ENCODE measurements at places on chromosomes 3 and 15.

- no peak overlapping the region for H3K27ac ChIP-seq
- no peaks in the 10 kb centered on the region for H3K4me1 ChIP-seq
Observed at GRCh38 chr3:46454209-46454595, 10.5 kb downstream of the LTF start.

GRCh38 chr3:145197821-145198220 lies 963.2 kb downstream of the PLOD2 start:
- no peaks in the 10 kb centered on the region for H3K27me3 ChIP-seq
- H3K4me3 ChIP-seq, result no peak overlapping the region
- DNase-seq, result no peak
- H3K27ac ChIP-seq, result no peak overlapping the region

DNA sequence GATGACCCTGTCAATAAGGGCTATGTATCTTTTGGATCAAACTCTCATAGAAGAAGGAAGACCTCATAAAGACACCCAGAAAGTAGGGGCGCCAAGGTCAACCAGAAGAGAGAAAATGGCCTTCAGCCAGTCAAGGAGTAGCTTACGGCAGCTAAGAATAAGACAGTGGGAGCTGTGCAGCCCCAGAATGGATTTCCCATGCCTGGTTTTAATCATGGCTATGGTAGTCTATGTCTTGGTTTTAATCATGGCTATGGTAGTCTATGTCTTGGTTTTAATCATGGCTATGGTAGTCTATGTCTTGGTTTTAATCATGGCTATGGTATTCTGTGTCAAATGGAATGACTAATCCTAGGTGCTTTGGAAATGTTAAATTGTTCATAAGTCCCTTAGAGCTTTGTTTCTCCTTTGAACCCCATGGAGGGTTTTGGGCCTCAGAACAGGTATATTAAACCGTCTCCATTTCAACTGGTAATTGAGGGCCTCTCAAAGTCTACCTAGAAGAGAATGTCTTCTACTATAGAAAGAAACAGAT lies 742.0 kb upstream of the CFAP20DC start:
- peaks cover 2% of the 10 kb centered on the region for H3K4me1 ChIP-seq
- no peak overlapping the region for H3K4me3 ChIP-seq
- no peak for DNase-seq
- no peaks in the 10 kb centered on the region for H3K36me3 ChIP-seq
- H3K27ac ChIP-seq, result no peak overlapping the region

DNA sequence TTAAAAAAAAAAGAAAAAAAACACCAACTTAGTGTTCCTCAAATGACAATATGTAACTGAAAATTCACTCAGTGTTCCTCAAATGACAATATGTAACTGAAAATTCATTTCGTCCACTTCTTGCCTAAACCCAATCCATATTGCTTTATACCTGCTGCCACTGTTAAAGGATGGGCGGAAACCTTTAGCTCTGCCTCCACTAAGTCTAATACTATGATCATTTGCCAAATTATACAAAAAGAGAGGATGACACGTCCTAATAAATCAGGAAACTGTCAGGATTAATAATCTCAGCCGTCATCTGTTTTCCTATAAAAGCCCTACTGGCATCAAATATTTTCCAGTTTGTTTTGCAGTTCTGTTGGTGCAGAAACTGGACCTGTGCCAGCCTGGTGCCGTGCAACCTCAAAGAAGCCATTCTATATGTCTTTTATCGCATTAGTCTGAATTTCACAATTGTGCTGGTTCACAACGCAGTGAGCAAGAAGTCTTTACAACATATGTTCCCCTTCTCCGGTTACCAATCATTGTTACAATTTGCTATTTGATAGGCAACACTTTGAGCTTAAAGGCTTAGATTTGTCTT lies 160.4 kb upstream of the KCNH8 start:
- peak; percentile 9 for DNase-seq
- no peaks in the 10 kb centered on the region for H3K27me3 ChIP-seq
- H3K36me3 ChIP-seq, result no peaks in the 10 kb centered on the region
- H3K4me3 ChIP-seq, result no peak overlapping the region
- H3K4me1 ChIP-seq, result no peaks in the 10 kb centered on the region
- H3K27ac ChIP-seq, result no peak overlapping the region

- no peaks in the 10 kb centered on the region for H3K36me3 ChIP-seq
- H3K4me3 ChIP-seq, result no peak overlapping the region
- DNase-seq, result no peak
- no peak overlapping the region for H3K27ac ChIP-seq
Observed at GRCh38 chr3:65575376-65575840, 463.3 kb downstream of the MAGI1 start.

GRCh38 chr3:37853691-37854413 lies 7.8 kb upstream of the CTDSPL start:
- H3K27ac ChIP-seq, result no peak overlapping the region
- H3K4me1 ChIP-seq, result no peaks in the 10 kb centered on the region
- H3K4me3 ChIP-seq, result no peak overlapping the region
- no peak for DNase-seq
- no peaks in the 10 kb centered on the region for H3K27me3 ChIP-seq

DNA sequence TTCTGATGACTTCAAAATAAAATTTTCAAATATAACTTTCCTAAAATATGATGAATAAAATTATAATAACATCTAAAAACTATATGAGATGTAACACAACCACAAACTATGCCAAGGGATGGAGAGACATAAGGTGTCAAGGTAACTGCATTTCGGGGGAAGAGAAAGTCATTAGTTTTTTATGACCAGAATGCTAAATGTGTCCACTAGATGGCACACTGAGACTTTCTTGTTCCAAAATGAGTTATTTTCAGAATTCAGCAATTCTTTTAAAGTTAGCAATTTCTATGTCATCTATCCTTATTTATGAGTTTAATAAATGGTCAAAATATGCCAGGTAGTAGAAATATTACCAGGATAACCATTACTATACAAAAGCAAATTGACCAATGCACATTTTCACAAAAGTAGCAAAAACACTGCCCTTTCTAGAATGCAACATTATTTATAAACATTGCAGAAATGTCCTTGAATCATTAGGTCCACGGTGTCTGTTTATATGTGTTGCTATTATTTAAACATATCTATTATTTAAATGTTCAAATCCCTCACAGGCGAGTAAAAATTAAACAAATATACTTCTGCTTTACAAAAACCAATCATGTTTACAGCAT lies 374.2 kb downstream of the PLCL2 start:
- DNase-seq, result peak; percentile 76
- no peaks in the 10 kb centered on the region for H3K27me3 ChIP-seq
- H3K4me1 ChIP-seq, result no peaks in the 10 kb centered on the region
- no peaks in the 10 kb centered on the region for H3K36me3 ChIP-seq
- no peak overlapping the region for H3K27ac ChIP-seq
- H3K4me3 ChIP-seq, result no peak overlapping the region

GRCh38 chr3:67535006-67535405 lies 119.4 kb downstream of the SUCLG2 start:
- no peak overlapping the region for H3K27ac ChIP-seq
- no peaks in the 10 kb centered on the region for H3K4me1 ChIP-seq
- no peaks in the 10 kb centered on the region for H3K27me3 ChIP-seq

GRCh38 chr3:112667599-112667998 lies 26.7 kb upstream of the CCDC80 start:
- no peak overlapping the region for H3K27ac ChIP-seq
- H3K36me3 ChIP-seq, result no peaks in the 10 kb centered on the region
- H3K27me3 ChIP-seq, result no peaks in the 10 kb centered on the region
- H3K4me3 ChIP-seq, result no peak overlapping the region
- no peak for DNase-seq

DNA sequence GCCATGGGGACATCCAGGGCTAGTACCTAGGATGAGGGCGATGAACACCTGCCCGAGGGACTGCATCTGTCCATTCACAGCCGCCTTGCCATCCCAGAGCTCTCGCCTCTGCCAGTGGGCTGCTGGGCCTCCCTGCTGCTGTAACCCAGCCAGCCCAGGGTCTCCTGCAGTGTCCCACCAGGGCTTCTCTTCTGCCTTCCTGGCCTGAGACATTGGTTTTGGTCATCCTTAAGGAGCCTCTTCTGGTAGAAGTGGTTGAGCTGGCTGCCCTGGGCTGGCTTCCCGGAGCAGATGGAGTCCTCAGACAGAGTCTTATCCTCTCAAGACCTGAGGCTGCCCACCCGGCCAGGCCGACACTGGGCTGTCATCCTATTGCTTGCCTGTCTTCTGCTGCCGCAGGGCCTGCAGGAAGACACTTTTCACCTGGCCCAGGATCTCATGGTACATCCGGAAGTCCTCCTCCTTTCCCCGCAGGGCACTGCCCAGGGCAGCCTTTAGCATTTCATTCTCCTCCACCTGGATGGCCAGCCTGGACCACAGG lies 6.1 kb upstream of the HHATL start:
- peaks cover 4% of the 10 kb centered on the region for H3K27me3 ChIP-seq
- no peaks in the 10 kb centered on the region for H3K4me1 ChIP-seq
- no peak overlapping the region for H3K4me3 ChIP-seq

- no peak for DNase-seq
- H3K27me3 ChIP-seq, result no peaks in the 10 kb centered on the region
- no peaks in the 10 kb centered on the region for H3K36me3 ChIP-seq
- no peak overlapping the region for H3K27ac ChIP-seq
- H3K4me1 ChIP-seq, result no peaks in the 10 kb centered on the region
- H3K4me3 ChIP-seq, result no peak overlapping the region
Observed at GRCh38 chr3:55158345-55158744, 230.5 kb upstream of the LRTM1 start.

- no peaks in the 10 kb centered on the region for H3K27me3 ChIP-seq
- no peaks in the 10 kb centered on the region for H3K36me3 ChIP-seq
- no peak for DNase-seq
- H3K4me1 ChIP-seq, result no peaks in the 10 kb centered on the region
- no peak overlapping the region for H3K4me3 ChIP-seq
- H3K27ac ChIP-seq, result no peak overlapping the region
Observed at GRCh38 chr3:56086355-56086754, 381.9 kb downstream of the ERC2 start.

DNA sequence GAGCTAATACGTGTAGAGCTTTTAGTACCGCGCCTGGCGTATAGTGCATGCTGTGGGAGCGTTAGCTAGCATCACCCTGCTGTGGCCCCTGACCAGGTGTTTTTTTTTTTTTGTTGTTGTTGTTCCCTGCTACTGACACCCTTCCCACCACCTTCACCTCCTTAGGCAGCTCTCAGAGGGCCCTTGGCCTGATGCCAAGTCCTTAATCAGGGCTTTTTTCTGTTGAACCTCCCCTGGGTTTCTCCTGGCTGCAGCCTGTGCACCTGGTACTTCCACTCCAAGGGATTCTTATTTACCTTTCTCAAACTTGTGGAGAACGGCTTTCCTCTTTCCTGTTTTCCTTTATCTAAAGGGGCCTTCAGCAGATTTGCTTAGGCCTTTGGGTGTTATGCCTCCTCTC lies 53.3 kb downstream of the SLC7A14 start:
- no peak overlapping the region for H3K4me3 ChIP-seq
- DNase-seq, result no peak
- H3K36me3 ChIP-seq, result no peaks in the 10 kb centered on the region
- peaks cover 3% of the 10 kb centered on the region for H3K27me3 ChIP-seq
- no peaks in the 10 kb centered on the region for H3K4me1 ChIP-seq

GRCh38 chr3:13347390-13347950 lies 72.7 kb downstream of the NUP210 start:
- H3K4me3 ChIP-seq, result no peak overlapping the region
- DNase-seq, result no peak
- no peaks in the 10 kb centered on the region for H3K27me3 ChIP-seq

DNA sequence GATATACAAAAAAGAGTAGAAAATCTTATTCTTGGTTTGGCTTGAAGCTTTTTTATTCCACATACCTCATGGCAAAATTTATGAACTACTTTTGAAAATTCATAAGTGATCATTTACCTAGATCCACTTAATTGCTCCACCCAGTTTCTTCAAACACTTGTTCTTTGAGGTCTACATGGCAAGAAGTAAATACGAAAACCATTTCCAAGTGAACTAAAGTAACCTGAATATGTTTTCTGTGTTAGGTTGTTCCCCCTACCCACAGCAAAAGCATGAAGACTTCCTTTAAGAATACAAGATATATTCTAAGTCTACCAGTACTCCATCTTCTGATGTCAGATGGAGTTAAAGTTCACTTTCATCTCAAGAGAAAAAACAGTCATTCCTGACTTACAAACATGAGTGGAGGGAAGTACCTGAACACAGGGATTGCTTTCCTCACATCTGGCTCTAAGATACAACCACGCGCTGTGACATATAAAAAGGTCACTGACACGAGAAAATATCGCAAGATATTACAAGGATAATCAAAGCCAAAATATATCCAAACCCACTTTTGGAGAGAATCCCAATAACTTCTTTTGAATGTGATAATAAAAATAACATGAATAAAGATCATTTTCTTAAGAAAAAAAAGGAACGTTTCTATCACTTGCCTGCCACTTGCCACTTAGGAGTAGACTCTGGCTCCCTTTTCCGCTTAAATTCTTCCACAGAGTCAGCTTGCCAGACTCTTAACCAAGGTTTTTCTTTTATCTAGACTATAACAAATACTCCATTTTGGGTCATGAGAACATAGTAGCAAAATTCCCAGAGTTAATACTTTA lies 424.5 kb downstream of the TIGIT start:
- H3K27me3 ChIP-seq, result no peaks in the 10 kb centered on the region
- H3K4me3 ChIP-seq, result no peak overlapping the region
- H3K4me1 ChIP-seq, result no peaks in the 10 kb centered on the region
- H3K27ac ChIP-seq, result no peak overlapping the region
- no peaks in the 10 kb centered on the region for H3K36me3 ChIP-seq
